Stimulated activated CD8-positive, alpha-beta memory T cell treated with anti-CD3 and anti-CD28 coated beads, Interleukin-4, amount 100 ng/mL, for 4 hours (primary cell): ENCODE measurements at places on chromosomes 1 and 21.

- no peak for DNase-seq
These were observed 348.3 kb downstream of the ASTN1 start for GRCh38 chr1:176816232-176816631.

GRCh38 chr1:168159251-168159650 is 19.5 kb upstream of the TIPRL start:
- DNase-seq = no peak

DNA sequence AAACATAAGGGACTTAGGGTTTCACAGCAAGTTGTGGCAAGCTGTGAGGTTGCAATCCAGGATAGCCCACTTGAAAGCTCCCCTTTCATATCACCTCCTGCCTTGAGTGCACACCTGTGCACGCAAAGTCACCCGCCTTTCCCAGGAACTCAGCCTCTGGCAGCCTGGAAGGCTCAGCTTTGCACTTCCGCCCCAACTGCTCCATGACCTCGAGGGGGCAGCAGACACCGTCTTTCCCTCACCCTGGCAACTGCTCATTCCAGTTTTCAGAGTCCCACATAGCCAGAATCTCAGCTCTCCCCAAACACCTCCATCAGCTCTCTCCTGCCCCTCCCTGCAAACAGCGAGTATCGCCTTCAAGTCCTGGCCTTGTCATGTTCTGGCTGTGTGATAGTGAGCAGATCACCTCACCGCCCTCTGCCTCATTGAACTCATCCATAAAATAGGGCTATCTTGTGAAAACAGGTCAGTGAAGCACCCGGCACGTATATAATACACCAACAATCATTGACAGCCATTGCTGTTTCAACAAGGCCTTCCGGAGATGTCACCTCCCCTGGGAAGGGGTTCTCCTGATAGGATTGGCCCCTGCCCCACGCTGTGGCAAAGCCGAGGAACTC is 32.2 kb upstream of the EPB41 start:
- peak; percentile 59 for DNase-seq

GRCh38 chr1:153485863-153486262 is 25.4 kb upstream of the S100A7 start:
- no peak for DNase-seq

- no peak for DNase-seq
These were observed 858.7 kb downstream of the USP25 start for GRCh38 chr21:16588433-16588860.

DNA sequence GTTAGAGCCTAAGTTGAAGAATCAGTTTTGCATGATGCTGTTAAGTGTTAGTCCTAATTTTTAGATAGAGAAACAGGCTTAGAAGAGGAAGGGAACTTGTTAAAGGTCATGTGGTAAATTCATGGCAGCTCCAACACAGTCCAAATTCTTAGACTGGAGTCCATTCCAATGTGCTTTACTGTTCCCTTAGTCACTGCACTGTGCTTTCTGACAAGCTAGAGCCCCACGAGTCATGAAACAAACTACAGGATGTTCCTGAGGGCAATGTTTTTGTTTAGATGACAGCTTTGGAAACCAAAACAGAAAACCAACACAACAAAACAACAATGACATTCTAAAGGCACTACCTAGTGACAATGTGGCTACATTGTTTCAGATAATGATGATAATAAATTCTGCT is 23.1 kb upstream of the RGS4 start:
- DNase-seq = no peak

DNA sequence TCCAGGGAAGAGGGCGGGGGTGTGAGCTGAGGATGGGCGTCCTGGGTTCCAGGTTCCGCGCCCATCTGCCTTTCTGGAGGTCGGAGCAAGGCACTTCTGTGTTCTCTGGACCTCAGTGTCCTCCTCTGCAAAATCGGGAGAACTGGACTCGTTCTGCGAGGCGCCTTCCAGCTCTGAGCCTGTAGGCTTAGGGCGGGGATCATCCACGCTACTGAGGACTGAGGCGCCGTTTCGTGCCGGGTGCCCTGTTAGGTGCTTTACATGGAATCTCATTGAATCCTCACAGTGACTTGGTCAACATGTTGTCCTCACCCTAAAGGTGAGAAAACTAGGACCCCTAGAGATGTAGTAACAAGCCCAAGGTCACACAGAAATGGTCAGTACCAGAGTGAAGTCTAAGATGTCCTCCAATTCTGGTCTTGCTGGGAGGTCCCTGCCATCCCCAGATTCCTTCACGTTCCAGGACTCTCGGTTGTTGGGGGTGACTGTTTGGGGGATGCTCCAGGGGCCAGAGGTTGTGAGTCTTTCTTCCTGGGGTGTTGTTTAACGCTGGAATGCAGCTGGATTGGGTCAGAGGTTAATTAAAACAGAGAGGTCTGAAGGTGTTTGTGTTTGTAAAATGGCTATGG is 677 bp downstream of the PRKAA2 start:
- DNase-seq = no peak

DNA sequence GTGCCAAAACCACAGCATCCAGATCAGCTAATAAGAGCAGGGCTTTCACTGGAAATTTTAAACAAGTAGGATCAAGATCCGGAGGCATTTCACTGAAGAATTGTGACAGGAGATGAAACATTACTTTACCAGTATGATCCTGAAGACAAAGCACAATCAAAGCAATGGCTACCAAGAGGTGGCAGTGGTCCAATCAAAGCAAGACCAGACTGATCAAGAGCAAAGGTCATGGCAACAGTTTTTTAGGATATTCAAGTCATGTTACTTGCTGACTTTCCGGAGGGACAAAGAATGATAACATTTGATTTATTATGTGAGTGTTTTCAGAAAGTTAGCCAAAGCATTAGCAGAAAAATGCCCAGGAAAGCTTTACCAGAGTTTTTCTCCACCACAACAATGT is 8.2 kb downstream of the ZSWIM5 start:
- no peak for DNase-seq

DNA sequence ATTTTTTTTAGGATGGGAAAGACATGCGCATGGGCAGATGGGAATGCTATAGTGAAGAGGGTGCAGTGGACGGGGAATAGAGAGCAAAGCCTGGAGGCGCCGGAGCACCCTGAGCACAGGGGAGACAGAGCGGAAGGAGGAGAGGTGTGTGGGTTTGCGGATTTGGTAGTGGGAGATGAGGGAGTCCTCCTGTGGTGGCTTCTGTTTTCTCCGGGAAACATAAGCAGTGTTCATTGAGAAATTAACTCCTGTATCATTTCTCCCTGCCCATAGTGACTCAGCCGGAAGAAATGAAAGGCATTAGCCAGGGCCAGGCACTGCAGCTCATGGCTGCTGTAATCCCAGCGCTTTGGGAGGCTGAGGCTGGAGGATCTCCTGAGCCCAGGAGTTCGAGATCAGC is 4.7 kb upstream of the PTPRF start:
- no peak for DNase-seq
